ENCODE measurements at places on chromosomes 11 and 22. TPM values are rescaled to one million over a fixed set of nuclear protein-coding genes. Genes with fewer than 3 reads are reported as not detected.
A peak's percentile ranks its signal among the peaks of the same experiment; 100 is the strongest.

DNA sequence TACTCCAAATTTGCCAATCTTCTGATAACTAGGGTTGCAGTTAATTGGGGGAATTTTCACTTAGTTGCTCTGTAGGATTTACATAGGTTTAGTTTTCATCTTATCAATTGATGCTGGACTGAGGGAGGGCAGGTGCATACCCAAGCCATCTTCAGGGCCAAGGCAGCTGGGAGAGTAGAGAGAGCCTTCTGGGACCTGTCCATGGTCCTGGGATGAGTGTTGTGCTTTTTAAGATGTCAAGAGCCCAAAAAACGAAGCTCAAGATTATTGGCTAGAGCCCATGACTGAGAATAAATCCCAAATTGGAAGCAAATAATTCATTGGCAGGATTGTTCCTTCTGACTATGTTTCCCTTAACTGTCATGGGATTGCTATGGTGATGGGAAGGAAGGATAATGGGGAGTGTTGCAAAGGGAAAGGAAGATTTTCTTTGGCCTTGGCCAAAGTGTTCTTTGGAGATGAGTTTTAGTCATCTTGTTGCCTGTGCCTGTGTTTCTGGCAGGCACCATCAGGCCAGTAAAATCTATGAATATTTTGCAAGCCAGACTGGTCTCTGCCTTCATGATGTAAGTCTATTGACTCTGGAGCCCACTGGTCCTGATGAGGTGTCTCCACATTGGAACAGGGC, 4.5 kb downstream of the SLC22A6 start:
- no peaks in the 10 kb centered on the region for H3K36me3 ChIP-seq
- no peak for DNase-seq
- H3K27ac ChIP-seq: no peak overlapping the region
- H3K4me1 ChIP-seq: no peaks in the 10 kb centered on the region
- H3K27me3 ChIP-seq: no peaks in the 10 kb centered on the region

DNA sequence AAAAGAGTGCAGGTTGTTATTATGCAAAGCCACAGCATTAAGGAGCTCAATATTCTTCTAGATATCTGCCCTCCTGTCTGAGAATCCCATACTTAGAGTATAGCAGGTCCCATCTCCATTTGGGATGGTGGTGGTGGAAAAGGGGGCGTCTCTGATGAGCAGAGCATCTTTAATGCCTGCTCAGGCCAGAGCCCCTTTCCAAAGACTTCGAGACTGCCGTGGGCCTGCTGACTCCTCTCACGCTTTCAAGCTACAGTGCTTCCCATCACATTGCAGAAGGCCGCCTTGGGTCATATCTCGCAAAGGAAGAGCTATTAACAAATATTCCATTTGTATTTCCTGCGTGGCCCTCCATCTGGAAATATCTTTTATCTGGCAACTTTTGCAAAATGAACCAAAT, 10.9 kb downstream of the LMO2 start:
- no peak overlapping the region for H3K4me3 ChIP-seq
- no peaks in the 10 kb centered on the region for H3K4me1 ChIP-seq
- H3K27me3 ChIP-seq: no peaks in the 10 kb centered on the region
- DNase-seq: no peak
- H3K36me3 ChIP-seq: no peaks in the 10 kb centered on the region
- no peak overlapping the region for H3K27ac ChIP-seq

- no peaks in the 10 kb centered on the region for H3K4me1 ChIP-seq
- no peak overlapping the region for H3K4me3 ChIP-seq
- no peaks in the 10 kb centered on the region for H3K27me3 ChIP-seq
- DNase-seq: no peak
- H3K36me3 ChIP-seq: no peaks in the 10 kb centered on the region
Measured at GRCh38 chr11:12042215-12042676, 33.8 kb upstream of the DKK3 start.

- no peaks in the 10 kb centered on the region for H3K36me3 ChIP-seq
- no peak for DNase-seq
- no peaks in the 10 kb centered on the region for H3K4me1 ChIP-seq
- no peak overlapping the region for H3K4me3 ChIP-seq
- H3K27ac ChIP-seq: no peak overlapping the region
Measured at GRCh38 chr11:107263844-107264563, 193.6 kb downstream of the CWF19L2 start.

GRCh38 chr11:28798286-28798685, 690.1 kb downstream of the METTL15 start:
- no peaks in the 10 kb centered on the region for H3K4me1 ChIP-seq
- no peak overlapping the region for H3K4me3 ChIP-seq
- H3K27me3 ChIP-seq: no peaks in the 10 kb centered on the region
- no peak for DNase-seq
- no peak overlapping the region for H3K27ac ChIP-seq

DNA sequence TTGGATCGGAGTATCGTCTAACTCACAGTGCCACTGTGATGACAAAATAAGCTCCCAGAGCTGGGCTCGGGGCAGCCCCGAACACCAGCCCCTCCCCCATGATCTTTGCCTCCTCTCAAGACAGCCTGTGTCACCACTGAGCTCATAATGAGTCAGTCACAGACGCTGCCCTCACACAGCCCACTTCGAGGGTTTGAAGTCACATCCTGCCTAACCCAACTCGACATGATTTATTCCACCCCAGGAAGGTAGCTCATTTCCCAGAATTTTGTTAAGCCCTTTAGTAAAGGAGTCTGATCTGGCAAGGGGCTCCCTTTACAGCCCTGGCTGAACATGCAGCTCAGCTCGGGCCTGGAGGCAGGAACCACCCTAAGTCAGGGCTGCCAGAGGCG, 22.8 kb downstream of the MYH9 start:
- H3K4me3 ChIP-seq: no peak overlapping the region
- peak; percentile 84 for DNase-seq
- H3K4me1 ChIP-seq: peaks cover 100% of the 10 kb centered on the region
- H3K27me3 ChIP-seq: no peaks in the 10 kb centered on the region

DNA sequence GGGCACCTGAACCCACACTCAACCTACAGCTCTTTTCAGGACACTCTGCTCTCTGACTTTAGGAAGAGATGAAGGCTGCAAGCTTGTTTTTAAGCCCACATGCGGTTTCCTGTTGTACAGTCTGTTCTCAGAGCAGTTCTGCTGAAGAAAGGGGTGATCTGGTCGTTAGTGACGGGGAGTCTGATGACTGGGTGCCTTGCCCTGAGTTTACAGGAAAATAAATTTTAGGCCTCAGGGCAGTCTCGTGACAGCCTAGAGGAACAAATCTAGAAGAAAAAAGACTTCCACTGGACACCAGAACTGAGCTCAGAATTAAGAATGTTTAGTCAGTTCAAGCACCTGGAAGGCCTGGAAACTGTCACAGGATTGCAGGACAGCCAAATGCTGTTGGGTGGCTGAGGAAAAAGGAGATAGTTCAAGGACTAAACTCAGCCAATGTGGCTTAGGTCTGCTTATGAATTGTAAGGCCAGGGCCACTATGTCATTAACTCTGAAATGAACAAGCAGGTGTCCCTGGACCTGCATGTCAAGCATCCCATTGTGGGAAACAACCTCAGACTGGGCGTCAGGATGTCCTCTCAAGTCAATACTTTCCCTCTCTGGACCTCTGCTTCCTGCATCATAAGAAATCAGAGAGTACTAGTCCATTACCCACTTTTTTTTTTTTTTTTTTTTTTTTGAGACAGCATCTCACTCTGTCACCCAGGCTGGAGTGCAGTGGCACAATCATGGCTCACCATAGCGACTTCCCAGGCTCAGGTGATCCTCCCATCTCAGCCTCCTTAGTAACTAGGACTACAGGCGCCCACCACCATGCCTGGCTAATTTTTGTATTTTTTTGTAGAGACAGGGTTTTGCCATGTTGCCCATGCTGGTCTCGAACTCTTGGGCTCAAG, 5.7 kb downstream of the PIK3IP1 start:
- no peaks in the 10 kb centered on the region for H3K27me3 ChIP-seq
- peaks cover 82% of the 10 kb centered on the region for H3K4me1 ChIP-seq
- H3K36me3 ChIP-seq: peaks cover 70% of the 10 kb centered on the region
- peak; percentile 84 for DNase-seq

GRCh38 chr22:27105142-27106025, 448.0 kb downstream of the MIAT start:
- no peaks in the 10 kb centered on the region for H3K27me3 ChIP-seq
- no peak for DNase-seq
- H3K4me3 ChIP-seq: no peak overlapping the region
- H3K27ac ChIP-seq: no peak overlapping the region
- no peaks in the 10 kb centered on the region for H3K4me1 ChIP-seq

- H3K27me3 ChIP-seq: no peaks in the 10 kb centered on the region
- H3K27ac ChIP-seq: no peak overlapping the region
Measured at GRCh38 chr11:122679466-122679865, 23.9 kb downstream of the UBASH3B start.

- H3K36me3 ChIP-seq: peaks cover 47% of the 10 kb centered on the region
- peak; percentile 55 for DNase-seq
- H3K27me3 ChIP-seq: no peaks in the 10 kb centered on the region
- peaks cover 45% of the 10 kb centered on the region for H3K4me1 ChIP-seq
- no peak overlapping the region for H3K27ac ChIP-seq
- no peak overlapping the region for H3K4me3 ChIP-seq
Measured at GRCh38 chr11:71454470-71455113, 1.6 kb downstream of the NADSYN1 start.

GRCh38 chr22:44620129-44620840, 81.7 kb upstream of the PRR5 start:
- peaks cover 15% of the 10 kb centered on the region for H3K4me1 ChIP-seq
- H3K36me3 ChIP-seq: no peaks in the 10 kb centered on the region
- DNase-seq: peak; percentile 85
- H3K27ac ChIP-seq: peak overlapping the region; percentile 14
- H3K27me3 ChIP-seq: no peaks in the 10 kb centered on the region

SYCE3 gene
- 0.83 TPM for polyA plus RNA-seq

DNA sequence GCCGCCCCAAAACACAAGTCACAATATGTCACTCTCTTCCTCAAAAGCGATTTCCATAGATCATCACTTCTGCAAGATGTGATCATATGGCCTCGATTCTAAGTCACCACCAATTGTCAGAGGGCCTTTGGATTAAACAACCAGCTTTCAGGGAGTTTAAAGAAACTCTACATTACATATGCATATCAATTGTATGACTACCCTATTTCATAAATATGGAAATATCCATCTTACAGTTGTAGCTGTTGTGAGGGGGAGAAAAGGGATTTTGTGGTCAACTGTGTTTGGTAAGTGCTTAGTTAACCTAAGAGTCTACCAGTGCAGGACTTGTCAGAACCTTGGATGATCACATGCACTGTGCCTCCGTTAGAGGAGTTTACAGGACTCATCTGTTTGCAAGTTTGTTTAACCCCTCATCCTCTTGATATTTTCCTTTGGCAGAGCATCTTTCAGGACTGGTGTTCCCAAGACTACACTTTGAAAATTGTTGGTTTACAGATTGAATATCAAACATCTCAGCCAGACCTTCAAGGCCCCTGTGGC, 99.9 kb downstream of the CHST1 start:
- H3K27me3 ChIP-seq: no peaks in the 10 kb centered on the region
- no peaks in the 10 kb centered on the region for H3K36me3 ChIP-seq
- no peak for DNase-seq
- no peak overlapping the region for H3K27ac ChIP-seq
- H3K4me1 ChIP-seq: no peaks in the 10 kb centered on the region

GRCh38 chr11:11909727-11910126, 68.0 kb downstream of the USP47 start:
- H3K4me1 ChIP-seq: no peaks in the 10 kb centered on the region
- no peak overlapping the region for H3K4me3 ChIP-seq
- no peak for DNase-seq

- no peaks in the 10 kb centered on the region for H3K27me3 ChIP-seq
- no peak overlapping the region for H3K4me3 ChIP-seq
- H3K4me1 ChIP-seq: no peaks in the 10 kb centered on the region
- no peak for DNase-seq
- H3K27ac ChIP-seq: no peak overlapping the region
Measured at GRCh38 chr22:32968746-32969145, 89.4 kb downstream of the SYN3 start.

DNA sequence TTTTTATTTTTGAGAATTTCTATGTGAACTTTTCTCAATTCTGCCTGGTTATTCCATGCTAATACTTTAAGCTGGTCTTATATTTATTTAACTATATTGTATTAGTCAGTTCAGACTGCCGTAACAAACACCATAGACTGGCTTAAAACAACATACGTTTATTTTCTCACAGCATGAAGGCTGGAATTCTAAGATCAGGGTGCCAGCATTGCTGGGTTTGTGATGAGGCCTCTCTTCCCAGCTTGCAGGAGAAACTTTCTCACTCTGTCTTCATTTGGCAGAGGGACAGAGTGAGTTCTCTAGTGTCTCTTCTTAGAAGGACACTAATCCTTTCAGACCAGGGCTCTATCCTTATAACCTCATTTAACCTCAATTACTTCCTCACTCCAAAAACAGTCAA, 16.2 kb upstream of the TEAD1 start:
- no peak overlapping the region for H3K4me3 ChIP-seq
- no peaks in the 10 kb centered on the region for H3K36me3 ChIP-seq
- H3K4me1 ChIP-seq: no peaks in the 10 kb centered on the region
- H3K27ac ChIP-seq: no peak overlapping the region
- no peaks in the 10 kb centered on the region for H3K27me3 ChIP-seq
- DNase-seq: no peak

OSM gene
- polyA plus RNA-seq: 103 TPM

DNA sequence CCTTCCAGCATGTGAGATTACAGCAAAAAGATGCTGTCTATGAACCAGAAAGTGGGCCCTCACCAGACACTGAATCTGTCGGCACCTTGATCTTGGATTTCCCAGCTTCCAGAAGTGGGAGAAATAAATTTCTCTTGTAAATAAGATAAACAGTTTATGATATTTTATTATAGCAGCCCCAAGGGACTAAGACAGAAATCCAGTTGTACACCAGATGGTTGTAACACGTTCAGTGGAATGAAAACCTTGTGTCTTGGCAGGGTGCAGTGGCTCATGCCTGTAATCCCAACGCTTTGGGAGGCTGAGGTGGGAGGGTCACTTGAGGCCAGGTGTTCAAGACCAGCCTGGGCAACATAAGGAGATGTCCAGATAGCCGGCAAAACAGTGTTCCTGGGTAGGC, 61.8 kb downstream of the MCHR1 start:
- no peak overlapping the region for H3K4me3 ChIP-seq
- H3K27ac ChIP-seq: no peak overlapping the region
- no peaks in the 10 kb centered on the region for H3K27me3 ChIP-seq
- DNase-seq: no peak
- no peaks in the 10 kb centered on the region for H3K4me1 ChIP-seq

CASP4 gene
- 115 TPM for polyA plus RNA-seq

CALCA gene
- not detected for polyA plus RNA-seq

All from CD4-positive, alpha-beta memory T cell (primary cell).